ENCODE measurements at places on chromosomes 4 and X. TPM values are rescaled to one million over a fixed set of nuclear protein-coding genes. Genes with fewer than 3 reads are reported as not detected.

The ARSJ gene
- total RNA-seq, result 4.6 TPM

The ETDA gene
- total RNA-seq, result not detected

The SSX3 gene
- total RNA-seq, result 1.2 TPM

The PDGFC gene
- total RNA-seq, result 32.6 TPM

The RBM46 gene
- not detected for total RNA-seq

The SPP1 gene
- total RNA-seq, result 0.99 TPM

The GLOD5 gene
- not detected for total RNA-seq

DNA sequence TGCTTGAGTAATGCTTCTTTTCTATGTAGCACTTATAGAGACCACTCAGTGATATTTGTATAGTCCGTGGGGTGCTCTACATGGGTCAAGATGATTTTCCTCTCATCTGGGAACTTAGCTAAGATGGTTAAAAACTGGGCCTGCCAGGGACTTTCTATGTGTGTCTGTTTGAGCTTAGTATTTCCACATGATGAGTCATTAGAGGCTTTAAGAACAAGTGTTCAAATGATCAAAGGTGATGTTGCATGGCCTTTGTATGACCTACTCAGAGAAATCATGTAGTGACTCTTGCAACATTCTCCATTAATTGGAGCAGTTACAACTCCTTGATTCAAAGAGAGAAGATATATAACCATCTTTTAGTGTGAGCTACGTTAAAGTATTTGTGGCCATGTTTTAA lies 1480.5 kb upstream of the IGFBP7 start:
- DNase-seq, result no peak

DNA sequence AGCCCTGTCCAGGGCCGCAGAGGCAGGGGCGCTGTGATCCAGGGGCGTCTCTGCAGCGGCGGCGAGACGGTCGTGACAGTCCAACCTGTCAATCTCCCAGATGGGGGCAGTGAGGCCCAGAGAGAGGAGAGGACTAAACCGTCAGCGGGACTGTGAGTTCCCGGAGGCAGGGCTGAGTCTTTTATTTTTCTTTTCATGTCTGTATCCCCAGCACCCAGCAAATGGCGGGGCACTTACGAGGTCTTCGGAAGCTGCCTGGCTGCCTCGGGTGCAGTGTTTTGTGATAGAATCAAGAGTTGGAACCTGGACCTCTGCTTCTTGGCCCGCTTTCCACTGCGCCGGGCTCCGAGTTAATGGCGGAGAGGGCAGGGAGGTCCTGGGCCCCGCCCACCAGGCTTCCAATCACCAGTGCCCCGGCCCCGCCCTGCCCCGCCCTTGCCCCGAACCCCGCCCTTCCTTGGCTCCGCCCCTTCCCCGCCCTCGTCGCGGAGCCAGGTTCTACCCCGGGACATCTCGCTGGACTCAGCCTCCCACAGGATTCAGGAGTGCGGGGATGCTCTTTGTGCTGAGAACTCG lies 35.3 kb upstream of the GRPEL1 start:
- DNase-seq, result peak; percentile 89

DNA sequence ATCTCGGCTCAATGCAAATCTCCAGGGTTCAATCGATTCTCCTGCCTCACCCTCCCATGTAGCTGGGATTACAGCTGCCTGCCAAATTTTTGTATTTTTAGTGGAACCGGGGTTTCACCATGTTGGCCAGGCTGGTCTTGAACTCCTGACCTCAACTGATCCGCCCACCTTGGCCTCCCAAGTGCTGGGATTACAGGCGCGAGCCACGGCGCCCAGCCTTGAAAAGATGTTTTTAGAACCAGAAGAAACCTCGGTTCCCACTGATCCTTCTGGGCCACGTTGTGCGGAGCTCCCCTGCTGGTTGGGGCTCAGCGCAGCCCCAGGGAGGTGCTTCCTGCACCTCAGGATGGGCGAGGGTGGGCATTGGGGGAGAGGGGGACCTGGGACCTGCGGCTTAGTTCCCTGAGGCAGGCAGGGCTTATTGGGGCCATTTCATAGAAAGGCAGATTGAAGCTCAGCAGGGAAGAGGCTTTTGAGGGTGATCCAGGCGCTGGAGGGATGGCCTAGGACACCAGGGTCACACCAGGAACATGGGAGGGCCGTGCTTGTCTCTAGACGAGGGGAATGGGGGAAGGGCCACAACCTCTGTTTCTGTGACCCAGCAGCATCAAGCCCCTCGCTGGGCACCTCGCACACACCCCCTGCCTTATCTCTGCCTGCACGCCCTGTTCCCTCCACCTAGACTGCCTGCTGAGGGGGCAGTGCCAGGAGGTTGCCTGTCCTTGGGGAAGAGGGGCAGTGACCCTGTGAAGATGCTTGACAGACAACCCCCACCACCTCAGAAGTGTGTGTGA lies 6.3 kb upstream of the ADD1 start:
- DNase-seq, result no peak

DNA sequence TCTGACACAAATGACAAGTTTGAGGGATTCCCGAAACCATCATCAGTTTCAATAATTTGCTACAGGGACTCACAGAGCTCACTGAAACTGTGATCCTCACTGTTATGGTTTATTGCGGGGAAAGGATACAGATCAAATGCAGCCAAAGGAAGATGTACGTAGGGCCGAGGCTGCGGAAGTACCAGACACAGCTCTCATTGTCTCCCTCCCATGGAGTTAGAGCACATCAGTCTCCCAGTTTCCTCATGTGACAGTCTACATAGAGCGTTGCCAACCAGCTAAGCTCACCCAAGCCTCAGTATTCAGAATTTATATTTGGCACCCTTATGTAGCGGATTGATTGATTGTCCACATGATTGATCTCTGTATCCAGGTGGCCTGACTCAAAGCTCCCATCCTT lies 137.8 kb upstream of the TENM3 start:
- DNase-seq, result no peak

DNA sequence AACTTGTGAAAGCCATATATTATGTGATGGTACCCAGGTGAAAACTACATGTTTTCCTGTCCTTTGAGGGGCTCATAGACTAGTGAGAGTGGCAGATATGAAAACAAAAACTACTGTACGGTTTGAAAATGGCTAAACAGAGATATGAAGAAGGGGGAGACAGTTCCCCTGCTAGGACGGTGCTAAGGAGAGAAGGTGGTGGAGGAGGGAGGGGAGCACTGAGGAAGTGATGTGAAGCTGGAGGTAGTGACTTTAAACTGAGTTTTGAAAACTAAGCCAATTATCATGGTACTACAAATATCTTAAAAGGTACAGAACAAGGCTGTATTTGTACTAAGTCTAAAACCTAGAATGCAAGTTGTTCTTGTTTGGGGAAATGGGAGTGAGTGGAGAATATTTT lies 188.3 kb downstream of the ENOX2 start:
- no peak for DNase-seq

DNA sequence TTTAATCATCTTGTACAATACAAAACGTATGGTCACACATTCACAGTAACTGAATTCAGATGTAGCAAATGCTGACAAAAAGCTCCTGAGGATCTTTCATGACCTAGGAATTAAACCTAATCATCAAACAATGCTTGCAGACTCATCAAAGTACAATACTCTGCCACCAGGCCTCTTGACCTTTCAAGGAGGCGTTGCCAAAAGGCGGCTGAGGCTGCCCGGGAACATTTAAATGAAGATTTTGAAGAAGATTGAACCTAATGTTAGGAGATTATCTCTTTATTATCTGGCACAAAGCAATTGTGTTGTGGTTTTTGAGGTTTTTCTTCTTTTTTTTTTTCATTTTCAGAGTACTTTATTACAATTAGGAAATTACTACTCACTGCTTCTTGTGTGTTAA lies 340.5 kb downstream of the GALNTL6 start:
- no peak for DNase-seq

- DNase-seq, result peak; percentile 12
Measured at GRCh38 chr4:107210450-107211239, 174.5 kb upstream of the DKK2 start.

- no peak for DNase-seq
Measured at GRCh38 chr4:99693140-99693539, 35.5 kb upstream of the C4orf54 start.

GRCh38 chrX:100478714-100479306 lies 68.7 kb upstream of the PCDH19 start:
- DNase-seq, result no peak

- no peak for DNase-seq
Measured at GRCh38 chr4:163200727-163201349, 34.1 kb upstream of the NAF1 start.

- no peak for DNase-seq
Measured at GRCh38 chrX:149853925-149854324, 27.1 kb upstream of the MAGEA8 start.
